SW480 (cell line): ENCODE measurements at places on chromosomes 12 and 14.

GRCh38 chr12:29050503-29050902 is 98.6 kb upstream of the FAR2 start:
- no peak for DNase-seq

DNA sequence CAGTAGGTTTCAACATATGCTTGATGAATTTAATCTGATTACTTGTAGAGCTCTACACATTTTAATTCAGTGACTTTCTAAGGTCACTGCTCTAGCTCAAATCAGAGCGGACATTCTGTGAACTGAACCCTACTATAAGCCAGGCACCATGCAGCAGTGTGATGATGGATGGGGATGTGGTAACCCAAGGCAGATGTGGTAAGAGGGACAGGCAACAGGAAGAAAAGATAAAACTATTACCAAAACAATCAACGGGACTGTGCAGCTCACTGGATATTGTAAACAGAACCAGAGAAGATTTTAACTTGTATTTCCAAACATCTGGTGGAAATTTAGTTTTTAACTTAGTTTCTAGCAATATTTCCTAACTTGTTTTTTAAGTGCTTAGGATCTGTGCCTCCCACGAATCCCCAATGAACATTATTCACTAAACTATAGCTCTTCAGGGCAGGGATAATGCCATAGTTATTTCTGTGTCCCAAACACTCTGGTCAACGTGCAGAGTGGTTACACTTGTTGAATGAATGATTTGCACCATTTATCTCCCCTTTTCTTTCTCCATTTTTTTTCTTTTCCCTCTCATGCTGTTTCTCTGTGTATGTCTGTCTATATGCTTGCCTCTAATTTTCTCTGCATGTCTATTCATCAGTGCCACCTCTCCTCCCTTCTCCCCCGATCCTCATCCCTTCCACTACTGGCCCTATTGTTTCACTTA is 3.0 kb downstream of the ERO1A start:
- no peak for DNase-seq

DNA sequence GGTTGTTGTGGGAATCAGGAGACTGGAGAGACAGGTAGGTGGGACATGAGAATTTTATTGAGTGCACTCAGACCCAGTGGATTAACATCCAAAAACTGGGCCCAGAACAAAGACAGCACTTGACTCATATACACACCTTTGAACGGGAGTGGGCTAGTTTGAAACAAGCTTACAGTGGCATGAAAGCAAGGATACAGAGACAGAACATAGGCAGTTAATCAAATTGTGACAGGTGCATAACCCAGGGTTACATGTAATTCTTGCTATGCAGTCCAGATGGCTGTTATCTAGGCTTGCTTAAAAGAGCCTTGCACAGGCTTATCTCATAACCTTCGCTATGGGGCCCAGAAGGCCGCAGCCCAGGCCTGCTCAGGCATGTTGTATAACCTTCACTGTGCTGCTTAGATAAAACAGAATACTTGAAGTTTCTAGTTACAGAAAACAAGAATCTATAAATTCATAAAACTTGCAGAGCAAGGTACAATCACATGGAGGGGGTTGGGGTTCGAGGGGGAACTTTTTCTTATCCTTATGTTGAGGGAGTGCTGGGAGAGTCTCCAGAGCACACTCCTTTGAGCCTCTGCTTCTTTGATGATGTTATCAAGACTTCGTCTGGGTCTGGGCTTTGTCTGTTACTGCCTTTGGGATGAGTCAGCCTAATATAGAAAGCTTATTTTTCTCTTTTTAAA is 81.7 kb downstream of the TNFAIP2 start:
- no peak for DNase-seq

DNA sequence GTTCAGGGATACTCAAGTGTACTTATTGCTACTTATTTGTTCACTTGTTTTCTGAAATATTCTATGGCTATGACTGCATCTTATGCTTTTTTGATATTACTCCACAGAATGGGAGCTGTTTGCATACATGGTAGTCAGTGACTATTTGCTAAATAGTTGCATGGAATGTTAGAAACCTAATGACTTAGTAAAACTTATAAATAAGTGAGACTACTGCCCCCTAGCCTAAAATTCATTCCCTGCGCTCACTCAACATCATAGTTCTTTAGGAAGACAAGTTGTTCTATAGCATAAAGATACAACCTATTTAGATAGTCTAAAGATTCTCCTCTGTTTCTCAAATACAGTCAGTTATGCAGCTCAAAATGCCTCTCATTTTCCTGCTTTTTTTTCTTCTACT is 305.5 kb downstream of the CEP128 start:
- no peak for DNase-seq

- DNase-seq, result no peak
These were observed 152.7 kb downstream of the SRGAP1 start for GRCh38 chr12:63997198-63997597.

DNA sequence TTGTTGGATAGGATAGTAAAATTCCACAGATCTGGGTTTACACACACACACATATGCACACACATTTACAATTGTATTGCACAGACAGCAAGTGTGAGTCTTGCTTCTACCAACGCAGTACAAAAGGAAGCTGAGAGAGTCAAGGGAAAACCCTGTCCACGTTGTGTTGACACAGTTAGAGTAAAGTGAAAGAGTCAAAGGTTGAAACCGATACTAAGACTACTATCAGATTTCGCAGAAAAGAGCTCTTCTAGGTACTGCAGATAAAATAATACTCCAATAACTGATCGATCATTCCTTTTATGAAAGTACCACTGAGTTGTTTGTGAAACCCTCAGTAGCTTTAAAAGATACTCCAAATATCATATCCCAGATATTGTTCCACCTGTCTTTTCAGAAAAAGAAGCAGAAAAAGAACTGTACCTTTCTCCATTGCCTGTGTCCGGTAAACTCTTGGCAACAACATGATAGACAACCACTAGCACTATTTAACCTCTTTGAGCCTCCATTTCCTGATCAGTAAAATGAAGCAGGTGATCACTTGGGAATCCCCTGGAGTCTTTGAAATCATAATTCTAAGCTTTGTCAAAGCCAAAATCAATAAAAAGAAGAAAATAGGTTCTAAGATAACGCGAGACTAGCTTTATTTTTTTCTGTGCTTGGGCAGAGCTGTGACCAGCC is 224.6 kb upstream of the FOXN3 start:
- no peak for DNase-seq

DNA sequence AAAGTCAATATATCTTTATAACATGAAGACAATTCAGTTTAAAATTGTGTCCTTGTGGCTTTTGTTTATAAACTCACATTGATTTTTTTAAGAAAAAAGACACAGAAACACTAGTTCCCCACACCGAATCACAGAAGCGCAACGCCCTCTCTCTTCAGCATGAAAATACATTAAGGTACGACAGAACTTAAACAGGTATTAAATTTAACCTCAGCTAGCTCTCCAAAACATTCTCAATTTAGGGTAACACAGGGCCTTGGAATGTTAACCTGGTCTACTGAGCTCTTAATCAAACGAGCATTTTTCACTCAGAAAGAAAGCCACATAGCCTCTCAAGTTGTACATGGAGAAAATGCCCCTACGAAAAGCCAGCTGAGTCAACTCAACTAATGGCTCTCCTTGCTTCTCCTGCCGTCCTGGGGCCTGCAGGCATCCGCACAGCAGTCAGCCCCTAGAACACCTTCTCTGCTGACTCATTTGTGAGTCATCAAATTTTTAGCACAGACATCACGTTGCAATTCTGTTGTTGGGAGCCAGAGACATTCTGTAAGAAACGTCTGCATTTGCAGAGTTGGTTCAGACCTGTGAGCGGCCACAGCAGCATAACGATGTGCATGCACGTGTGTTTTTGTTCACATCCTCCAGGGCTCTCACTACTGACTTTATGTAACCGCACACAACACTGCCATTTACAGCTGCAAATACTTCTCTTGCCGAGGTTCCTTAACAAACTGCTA is 141.6 kb downstream of the ITPR2 start:
- peak; percentile 94 for DNase-seq

GRCh38 chr14:69151458-69152180 is 1.3 kb downstream of the DCAF5 start:
- peak; percentile 87 for DNase-seq

GRCh38 chr12:67357376-67358125 is 88.4 kb downstream of the CAND1 start:
- no peak for DNase-seq

DNA sequence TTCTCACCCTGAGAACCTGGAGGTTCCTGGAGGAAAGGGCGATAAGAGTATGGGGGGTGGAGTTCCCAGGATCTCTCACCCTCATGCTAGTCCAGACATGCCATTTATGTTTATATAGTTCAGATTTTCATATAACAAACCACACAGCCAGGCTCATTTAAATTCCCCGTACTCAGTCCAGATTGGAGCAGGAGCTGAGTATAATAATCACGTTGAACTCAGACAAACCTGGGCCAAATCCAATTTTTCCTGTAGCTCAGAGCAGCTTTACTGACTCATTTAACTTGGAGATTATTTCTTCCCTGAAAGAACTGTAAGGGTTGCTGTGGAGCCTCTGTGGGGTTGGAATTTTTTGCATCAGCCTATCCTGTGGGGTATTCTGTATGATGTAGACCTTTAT is 660.8 kb downstream of the TMEM121 start:
- DNase-seq, result no peak
